ENCODE measurements at places on chromosomes 4 and X.

- no peak for DNase-seq
These were observed 3.8 kb upstream of the SERPINA7 start for GRCh38 chrX:106042296-106042695.

DNA sequence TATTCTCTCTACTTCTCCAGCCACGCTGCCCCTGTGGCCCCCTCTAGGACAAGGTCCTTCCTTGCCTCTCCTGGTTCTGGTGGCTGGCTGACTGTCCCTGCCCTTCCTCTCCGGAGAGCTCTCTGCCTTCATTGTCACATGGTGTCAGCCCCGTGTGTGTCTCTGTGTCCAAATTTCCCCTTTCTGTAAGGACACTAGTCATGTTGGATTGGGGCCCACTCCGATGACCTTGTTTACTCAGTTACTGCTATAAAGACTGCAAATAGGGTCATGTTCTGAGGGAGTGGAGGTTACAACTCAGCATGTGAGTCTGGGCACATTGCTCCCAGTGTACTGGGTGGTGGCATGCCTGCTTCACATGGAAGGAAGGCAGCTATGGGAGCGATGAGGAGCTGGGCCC is 129.5 kb upstream of the PSAPL1 start:
- no peak for DNase-seq

GRCh38 chrX:132983496-132983895 is 25.1 kb upstream of the HS6ST2 start:
- no peak for DNase-seq

DNA sequence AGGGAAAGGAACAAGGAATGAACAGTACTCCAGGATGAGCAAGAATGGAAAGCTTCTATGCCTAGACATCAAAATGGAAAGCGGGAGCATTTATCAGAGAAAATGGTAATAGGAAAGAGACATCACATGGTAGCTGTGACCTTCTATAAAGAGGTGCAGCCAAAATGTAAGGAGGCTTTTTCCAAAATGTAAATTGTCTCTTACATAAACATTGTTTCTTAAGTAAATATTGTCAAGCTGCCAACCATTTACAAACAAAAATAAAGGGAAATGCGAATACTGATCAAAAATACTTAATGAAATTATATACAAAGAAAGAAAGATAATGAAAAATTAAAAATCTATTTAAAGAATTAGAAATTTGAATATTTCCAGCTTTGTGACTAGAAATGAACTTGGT is 55.0 kb upstream of the RASGEF1B start:
- DNase-seq: no peak

DNA sequence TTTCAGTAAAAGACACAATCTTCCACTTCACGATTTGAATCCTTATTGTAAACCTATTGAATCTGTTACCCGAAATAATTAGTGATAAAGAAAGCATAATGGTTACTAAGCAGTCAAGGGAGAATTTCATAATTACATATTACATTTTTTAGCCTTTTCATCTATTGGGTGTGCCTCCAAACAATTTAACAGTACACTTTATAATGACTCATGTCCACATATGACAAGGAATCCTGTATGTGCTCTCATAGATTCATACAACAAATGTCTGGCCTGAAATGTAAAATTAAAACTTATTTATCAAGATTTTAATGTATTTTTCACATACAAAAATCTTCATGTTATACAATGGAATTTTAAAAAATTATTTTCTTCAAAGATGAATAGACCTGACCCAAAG is 39.4 kb downstream of the PPP3CA start:
- DNase-seq: no peak

- no peak for DNase-seq
These were observed 9.4 kb downstream of the FNIP2 start for GRCh38 chr4:158778156-158778711.

DNA sequence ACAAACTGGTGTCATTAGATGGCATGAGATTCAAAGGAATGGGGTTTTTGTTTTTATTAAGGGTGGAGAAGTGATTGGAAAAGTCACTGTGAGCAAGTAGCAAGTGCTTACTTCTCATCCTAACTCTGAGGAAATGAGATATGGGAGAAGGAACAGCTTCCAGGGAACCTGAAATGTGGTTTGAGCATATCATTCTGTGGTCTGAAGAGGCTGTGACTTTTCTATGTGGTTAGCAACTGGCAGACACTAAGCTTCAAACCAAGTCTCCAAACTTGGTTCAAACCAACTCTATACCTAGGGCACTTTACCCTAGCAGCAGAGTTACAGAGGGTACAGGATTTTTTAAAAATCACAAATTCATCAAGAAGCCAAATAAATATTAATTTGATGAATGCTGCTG is 58.2 kb downstream of the DCLK2 start:
- no peak for DNase-seq

DNA sequence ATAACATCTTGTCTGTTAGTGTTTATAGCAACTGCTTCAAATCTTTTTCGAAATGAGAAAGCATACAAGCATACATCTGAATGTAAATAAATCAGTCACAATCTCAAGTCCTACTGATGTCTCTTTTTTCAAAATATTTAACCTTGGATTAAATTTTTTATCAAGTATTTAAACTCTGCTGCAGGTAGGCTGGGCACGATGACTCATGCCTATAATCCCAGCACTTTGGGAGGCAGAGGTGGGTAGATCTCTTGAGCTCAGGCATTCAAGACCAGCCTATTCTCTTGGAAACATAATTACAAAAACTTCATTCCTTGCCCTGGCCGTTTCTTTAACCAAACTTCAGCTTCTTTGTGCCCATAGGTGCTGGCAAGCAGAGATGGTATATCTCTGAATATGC is 540.3 kb upstream of the GALNT7 start:
- DNase-seq: no peak
